NCI-H1436 (cell line): ENCODE measurements at places on chromosomes 7 and 10.

DNA sequence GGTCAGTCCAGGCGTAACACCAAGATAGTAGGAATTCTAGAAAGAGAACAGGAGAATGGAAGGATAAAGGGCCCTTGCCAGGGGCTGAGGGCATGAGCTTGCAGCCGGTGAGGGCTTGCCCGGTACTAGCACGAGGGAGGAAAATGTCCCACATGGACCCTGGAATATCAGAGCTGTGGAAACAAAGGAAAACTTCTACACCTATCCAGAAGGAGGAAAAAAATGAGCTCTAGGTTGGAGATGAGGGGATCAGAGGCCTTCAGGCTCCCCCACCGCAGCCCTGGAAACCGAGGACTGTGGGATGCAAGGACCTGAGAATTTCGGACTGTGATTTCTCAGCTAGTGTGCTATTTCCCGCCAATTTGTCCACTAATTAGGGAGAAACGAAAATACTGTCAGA is 22.1 kb downstream of the RAMP3 start:
- no peak for DNase-seq

DNA sequence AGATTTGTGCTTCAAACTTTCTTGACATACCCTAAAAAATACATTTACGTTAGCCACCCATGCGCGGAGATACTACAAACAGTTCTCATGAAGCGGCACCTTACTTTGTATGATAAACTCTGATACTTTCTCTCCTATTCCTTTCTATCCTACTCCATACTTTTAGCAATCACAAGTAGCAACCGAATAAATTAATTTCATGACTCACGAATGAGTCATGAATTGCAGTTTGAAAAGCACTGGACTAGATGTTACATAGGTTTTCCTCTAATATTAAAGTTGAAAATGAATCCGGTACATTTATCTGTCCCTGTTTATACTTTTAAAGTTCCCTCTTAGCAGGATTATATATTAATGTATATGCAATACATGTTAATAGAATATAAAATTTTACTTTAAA is 67.6 kb downstream of the CUBN start:
- DNase-seq: no peak

DNA sequence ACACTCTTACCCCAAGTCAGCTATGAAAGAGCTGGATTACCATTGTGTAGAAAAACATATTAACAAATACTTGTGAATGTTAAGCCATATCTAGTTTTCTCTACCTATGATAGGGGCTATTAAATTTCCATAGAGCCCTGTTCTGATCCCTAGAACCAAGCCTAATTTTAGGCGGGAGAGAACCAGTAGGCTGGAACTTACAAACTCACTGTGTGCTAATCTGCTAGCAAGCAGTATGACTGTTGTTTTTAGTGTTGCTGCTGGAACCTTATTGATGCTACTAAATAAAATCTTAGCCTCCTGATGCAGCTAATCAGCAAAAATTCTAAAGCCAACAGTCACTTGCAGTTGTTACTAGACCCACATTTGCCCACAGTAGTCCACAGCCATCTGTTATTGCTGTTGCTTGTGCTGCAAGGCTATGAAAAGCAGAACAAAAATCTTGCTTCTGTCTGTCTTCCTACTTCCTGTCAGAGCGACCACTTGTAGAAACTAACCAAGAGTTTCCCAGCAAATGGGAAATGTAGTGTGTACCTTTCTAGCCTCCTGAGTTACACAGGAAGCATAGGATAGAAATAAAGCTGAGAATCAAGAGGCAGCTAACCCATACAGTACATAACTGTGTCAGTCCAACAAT is 368.4 kb downstream of the ARL4A start:
- no peak for DNase-seq

DNA sequence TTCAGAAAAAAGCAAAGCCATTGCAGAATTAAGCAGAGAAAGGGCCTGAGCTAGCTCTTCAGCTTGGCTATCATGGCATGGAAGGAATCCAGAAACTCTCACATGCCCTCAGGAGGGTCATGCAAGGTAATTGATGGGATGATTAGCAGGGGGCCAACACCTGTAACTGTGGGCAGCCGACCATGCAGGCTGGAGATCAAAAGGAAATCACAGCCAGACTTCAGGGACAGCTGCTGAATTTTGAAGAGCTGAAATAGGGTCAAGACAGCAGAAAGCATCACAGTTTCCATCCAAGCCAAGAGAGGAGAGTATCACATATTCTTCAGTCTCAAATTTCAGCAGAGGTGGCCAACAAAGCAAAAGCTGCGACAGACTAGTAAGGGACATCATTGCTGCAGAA is 239.6 kb upstream of the STEAP1 start:
- no peak for DNase-seq

- no peak for DNase-seq
Observed at GRCh38 chr10:34730726-34731125, 84.4 kb downstream of the PARD3 start.

DNA sequence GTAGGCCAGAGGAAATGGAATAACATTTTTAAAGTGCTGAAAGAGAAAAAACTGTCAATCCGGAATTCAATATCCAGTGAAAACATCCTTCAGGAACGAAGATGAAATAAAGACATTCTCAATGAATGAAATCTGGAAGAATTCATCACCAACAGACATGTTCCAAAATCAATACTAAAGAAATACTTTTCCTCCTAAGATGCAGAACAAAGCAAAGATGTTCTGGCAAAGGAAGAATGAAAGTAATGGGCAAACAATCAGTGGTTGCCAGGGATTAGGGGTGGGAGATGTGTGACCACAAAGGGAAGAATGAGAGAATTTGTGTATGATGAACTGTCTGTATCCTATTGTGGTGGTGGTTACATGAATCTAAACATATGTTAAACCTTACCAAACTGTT is 52.8 kb upstream of the EEPD1 start:
- DNase-seq: no peak

DNA sequence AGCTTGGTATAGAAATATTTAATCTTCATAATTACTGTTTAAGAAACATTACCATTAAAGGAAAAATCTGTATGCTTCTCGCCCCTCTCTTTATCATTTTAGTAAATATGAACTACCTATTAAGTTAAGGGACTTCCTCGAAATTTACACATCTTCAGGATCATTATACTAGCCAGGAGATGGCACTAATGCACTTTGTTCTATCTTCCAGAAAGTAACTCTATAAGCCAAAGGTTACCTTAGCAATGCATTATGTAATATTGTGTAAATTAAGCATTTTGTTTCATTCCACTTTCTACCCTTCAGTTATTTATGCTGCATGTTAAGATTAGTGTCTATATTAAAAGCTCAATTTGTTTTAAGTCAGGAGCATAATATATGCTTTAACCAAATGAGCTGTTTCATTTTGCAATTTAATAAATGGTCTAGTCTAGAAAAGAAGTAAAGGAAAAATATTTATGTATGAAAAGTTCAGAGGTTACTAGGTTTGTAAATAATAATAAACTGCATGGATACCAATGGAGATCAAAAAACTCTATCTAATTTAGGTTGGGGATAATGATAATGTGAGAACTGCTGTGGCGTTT is 128.5 kb downstream of the ANKRD7 start:
- no peak for DNase-seq

- no peak for DNase-seq
Observed at GRCh38 chr10:49601857-49602256, 8.3 kb upstream of the SLC18A3 start.

DNA sequence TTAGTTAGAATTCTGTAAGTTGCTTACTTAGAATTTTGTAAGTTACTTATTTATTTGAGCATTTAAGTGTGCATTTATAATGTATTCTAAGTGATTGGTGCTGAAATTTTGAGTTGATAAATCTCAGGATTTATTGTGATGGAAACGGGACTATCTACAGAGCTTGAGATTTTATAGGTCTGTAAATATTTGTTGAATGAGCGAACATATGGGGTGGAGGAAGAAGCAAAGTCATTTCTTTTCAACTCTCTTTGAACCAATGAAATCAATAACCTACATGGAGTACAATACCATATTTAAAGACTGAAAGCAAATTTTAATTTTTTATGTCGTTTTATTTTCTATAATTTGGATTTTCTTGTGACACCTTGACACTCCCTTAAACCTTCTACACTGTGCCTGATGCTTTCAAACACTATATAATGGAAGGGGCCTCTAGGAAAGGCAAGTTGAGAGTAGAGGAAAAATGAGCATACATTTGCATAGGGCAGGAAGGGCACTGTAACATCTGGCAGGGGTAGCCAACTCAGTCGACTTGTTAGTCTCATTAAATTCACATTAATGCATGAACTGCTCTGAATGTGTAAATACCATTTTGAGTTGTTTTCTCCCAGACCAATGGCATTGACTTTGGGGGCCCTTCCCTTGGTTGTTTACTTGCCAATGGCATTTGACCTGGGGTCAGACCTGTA is 204.2 kb downstream of the DYNC1I1 start:
- no peak for DNase-seq

- no peak for DNase-seq
Observed at GRCh38 chr10:17643339-17643754, 604 bp upstream of the STAM start.

- DNase-seq: no peak
Observed at GRCh38 chr7:139362981-139363380, 3.3 kb downstream of the LUC7L2 start.
